ENCODE measurements at places on chromosomes 1 and 21. TPM values are rescaled to one million over a fixed set of nuclear protein-coding genes. Genes with fewer than 3 reads are reported as not detected.

GRCh38 chr1:99751877-99752504 lies 14.4 kb downstream of the FRRS1 start:
- DNase-seq, result no peak

CYP4A22 gene
- total RNA-seq, result not detected

DNA sequence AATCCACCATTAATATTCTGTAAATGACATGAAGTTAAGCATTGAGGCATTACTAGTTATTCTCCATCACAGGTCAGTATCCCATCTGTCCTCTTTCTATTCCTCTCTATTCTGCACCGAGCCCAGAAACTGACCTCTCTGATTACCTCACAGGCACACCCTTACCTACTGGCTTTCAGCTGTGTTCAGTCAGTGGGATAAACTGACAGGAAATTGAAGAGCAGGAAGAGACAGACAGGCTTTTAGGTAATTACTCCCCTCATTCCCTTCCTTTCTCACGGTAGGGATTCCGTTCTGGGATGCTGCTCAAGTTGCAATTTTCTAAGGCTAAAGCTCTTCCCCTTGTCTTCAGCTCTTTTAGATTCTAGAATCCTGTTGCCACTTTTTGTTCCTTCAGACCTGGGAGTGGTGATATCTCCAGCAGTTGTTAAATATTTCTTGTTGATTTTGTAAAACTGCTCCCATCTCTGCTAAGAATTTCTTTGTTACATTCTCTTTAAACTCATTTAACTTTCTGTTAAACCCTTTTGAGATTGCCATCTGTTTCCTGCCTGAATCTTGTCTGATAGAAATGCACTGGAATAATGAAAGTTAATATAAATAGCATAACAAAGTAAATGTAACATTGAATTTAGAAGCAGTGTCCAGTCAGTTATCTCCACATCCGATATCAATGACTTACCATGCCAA lies 1063.4 kb downstream of the PLA2G4A start:
- no peak for DNase-seq

DNA sequence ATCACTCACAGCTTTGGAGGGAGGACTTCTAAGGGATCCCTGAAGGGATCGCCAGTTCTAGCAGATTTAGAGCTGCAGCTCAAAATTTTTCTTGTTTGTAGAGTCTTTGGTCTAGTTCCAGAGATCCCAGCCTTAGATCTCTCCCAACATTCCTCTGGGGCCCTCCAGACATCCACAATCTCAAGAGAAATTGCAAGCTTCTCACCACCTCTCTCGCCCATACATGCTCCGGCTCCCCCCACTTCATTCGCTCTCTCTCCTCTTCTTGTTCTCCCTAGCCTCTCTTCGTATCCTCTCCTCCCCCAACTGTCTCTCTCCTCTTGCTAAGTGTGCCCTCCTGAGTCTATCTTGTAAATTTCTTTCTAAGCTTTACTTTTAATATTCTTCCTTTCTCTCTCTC lies 15.1 kb upstream of the TUT4 start:
- DNase-seq, result no peak

GRCh38 chr1:117815926-117816325 lies 113.5 kb downstream of the GDAP2 start:
- no peak for DNase-seq

GRCh38 chr1:85373378-85373708 lies 91.6 kb downstream of the DDAH1 start:
- no peak for DNase-seq
